ENCODE measurements at places on chromosomes 5 and 9.

GRCh38 chr9:134641173-134641989 lies at the start of gene COL5A1:
Gene COL5A1, plus strand, starts transcription at chr9:134641803. Its CDS starts 385 bp downstream, at chr9:134642188.
- DNase-seq: no peak

GRCh38 chr5:77935506-77936364 lies 159.6 kb upstream of the TBCA start:
- DNase-seq: no peak

DNA sequence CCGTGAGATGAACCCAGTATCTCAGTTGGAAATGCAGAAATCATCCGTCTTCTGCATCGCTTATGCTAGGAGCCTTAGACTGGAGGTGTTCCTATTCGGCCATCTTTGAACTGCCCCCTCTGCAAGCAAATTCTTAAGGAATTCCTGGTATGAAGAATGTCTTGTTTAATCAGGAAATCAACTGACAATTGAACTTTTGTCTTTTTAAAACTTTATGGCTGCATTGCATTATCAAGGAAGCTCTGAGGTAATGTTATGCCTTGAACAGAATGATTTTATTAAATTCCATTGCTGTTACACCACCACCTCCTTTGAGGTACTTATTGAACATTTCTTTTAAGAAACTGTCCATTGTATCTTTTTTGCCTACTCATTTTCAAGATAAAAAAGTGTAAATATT lies 1915.7 kb upstream of the CDH9 start:
- DNase-seq: no peak

DNA sequence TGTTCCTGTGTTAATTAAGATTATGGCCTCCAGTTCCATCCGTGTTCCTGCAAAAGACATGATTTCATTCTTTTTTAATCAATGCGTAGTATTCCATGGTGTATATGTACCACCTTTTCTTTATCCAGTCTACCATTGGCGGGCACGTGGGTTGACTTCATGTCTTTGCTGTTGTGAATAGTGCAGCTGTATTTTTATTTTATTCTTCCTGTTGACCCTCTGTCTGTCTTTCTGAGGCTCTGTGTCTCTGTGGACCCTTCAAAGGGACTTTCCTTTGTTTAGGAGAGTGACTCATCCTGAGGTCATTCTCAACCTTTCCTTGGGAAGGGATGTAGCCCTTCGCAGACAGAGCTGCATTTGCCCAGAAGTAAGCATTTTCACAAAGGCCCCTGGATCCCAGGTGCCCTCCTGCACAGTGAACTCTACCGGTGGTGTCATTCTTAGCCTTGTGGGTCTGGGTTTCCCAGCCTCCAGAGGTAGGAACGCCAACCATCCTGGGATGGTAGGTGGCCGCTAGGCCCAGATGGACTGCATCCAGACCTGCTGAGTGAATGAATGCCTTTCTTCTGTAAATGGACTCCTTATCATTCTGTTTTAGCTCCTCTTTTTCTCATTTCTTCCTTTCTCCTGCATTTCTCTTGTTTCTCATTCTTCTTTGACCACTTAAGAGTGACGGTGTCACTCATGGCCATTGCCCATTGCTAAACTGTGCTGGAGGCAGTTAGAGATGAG lies 22.4 kb downstream of the TRIO start:
- DNase-seq: no peak

DNA sequence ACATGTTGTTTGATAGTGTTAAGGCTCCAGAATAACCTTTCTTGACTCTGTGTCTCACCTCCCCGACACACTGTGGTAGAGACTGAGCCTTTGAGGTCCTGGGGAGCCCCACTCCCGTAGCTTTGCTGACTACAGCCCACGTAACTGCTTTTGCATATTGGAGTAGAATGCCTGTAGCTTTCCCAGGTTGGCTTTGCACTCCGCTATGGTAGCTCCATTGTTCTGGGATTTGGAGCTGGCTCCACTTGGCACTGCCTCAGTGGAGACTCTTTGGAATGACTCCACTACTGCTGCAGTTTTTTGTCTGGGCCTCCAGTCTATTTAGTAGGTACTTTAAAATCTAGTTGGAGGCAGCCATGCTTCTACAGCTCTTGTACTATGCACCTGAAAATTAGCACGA lies 56.2 kb upstream of the ANXA1 start:
- no peak for DNase-seq

DNA sequence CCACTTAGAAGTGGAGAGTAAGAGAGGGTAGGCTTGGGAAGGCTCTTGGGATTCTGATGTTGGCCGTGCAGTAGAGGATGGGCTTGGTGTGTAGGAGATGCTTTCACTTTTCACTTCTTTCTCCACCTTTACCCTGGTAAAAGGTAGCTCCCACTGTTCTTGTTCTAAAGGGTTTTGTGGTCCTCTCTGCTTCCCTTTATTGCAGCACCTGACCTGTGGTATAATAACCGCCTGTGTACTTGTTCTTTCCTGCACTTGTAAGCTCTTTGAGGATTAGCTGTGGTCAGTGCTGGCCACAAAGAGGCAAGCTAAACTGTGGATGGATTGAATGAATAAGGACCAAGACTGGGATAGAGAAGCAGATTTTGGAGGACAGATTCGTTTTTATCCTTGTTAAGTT lies 25.2 kb downstream of the KDM4C start:
- no peak for DNase-seq

DNA sequence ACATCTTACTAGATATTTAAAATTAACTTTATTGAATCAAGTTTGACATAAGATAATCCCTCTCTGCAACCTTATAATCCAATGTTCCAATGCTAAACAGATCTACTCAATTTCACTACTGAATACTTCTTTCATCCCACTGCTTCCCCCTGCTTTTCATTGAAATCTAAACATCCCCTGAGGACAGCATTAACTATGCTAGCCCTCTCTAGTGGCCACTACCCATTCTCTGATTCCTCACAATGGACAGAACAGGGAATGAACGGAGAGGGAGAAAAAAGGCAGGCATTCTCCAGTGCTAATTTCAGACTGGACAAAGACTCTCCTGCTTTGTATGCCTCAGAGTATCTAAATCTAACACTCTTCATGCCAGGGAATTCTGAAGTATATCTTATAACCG lies 54.3 kb upstream of the RGS7BP start:
- DNase-seq: no peak

DNA sequence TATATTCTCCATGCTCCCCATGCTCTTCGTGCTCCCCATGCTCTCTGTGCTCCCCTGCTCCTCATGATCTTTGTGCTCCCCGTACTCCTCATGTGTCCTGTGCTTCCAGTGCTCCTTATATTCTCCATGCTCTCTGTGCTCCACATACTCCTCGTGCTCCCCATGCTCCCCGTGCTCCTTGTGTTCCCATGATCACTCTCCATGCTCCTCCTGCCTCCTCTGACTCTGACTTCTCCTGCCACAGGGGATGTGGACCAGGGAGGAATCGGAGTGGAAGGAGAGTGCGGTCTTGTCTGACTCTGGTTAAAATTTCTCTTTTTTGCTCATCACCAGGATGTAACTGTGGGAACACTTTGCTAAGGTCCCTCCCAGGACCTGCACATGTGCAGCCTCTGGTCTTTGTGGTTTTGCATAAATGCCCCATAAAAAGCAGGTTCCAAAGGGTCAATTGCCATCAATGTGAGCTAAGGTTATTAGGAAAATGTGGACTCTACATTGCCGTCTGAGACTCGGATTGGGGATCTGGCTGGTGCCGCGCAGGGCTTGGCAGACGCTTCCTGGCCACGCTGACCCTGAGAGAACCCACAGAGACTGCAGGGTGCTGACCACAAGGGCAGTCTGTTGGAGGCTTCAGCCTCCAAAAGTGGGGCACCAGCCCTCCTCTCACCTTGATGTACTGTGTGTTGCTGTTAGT lies 52.5 kb downstream of the TRIP13 start:
- DNase-seq: no peak

- no peak for DNase-seq
Measured at GRCh38 chr9:28155671-28156070, 582.4 kb upstream of the C9orf72 start.

- DNase-seq: no peak
Measured at GRCh38 chr5:122221857-122222256, 90.2 kb upstream of the SNCAIP start.

DNA sequence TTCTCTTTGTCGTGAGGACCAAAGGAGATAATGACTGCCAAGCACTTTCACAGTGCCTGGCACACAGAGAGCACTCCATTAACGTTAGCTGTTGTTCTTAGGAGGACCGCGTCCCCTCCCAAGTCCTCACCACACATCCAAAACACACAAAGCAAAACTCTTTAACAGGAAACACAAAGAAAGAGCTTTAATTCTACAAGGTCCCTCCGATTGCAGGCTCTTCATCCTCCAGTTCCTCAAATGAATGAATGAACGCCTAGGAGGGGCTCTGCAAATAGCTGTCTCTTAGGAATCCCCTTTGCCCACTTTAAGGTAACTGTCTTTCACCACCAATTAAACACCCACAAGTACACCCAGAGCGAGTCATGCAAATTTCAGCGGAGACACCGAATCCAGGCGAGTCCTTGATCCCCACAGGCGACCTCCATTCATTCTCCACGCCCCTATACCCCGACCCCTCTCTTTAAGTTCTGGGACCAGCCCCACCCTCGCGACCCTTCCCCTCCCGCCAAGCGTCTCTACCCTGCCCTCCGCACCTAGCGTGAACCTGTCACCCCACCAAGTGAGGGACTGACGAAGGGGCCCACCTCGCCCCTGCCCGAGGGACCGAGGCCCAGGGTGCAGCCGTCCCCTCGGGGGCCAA lies 644 bp downstream of the TSC1 start:
- DNase-seq: no peak
